Kidney (tissue), 22 donors: ENCODE measurements at places on chromosomes 4 and X.

- H3K27me3 ChIP-seq, result peaks cover 4% of the 10 kb centered on the region
- DNase-seq, result peak; percentile 26
- H3K4me1 ChIP-seq, result no peaks in the 10 kb centered on the region
- H3K27ac ChIP-seq, result no peak overlapping the region
- no peaks in the 10 kb centered on the region for H3K36me3 ChIP-seq
Observed at GRCh38 chrX:1466971-1467561, 14.4 kb upstream of the ASMTL start.

DNA sequence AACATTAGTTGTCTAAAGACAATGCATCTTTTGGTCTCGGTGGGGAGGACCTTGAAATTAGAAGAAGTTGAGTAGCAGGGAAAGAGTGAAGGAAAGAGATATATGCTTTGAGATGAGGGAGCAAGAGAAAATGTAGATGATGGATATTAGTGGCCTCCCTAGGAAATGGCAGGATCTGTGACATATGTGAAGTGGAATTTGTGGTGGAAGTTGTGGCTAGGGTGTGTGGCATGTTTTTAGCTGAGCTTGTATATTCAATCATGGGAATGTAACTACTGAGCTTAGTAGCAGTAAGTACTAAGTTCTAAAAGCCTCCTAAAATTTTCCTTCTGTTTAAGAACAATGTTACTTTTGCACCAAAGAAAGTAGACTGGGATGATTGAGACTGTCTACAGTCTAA lies 382.8 kb upstream of the CTSO start:
- H3K4me3 ChIP-seq, result no peak overlapping the region
- no peaks in the 10 kb centered on the region for H3K4me1 ChIP-seq
- H3K36me3 ChIP-seq, result no peaks in the 10 kb centered on the region
- no peak for DNase-seq
- H3K27me3 ChIP-seq, result no peaks in the 10 kb centered on the region
- H3K27ac ChIP-seq, result no peak overlapping the region

- no peak overlapping the region for H3K4me3 ChIP-seq
- H3K4me1 ChIP-seq, result no peaks in the 10 kb centered on the region
- no peaks in the 10 kb centered on the region for H3K36me3 ChIP-seq
- no peak for DNase-seq
Observed at GRCh38 chr4:143575331-143575730, 61.8 kb downstream of the SMARCA5 start.

GRCh38 chrX:129908636-129909035 lies 2.7 kb downstream of the UTP14A start:
- H3K27ac ChIP-seq, result no peak overlapping the region
- H3K4me3 ChIP-seq, result no peak overlapping the region
- peaks cover 2% of the 10 kb centered on the region for H3K36me3 ChIP-seq
- H3K27me3 ChIP-seq, result no peaks in the 10 kb centered on the region

DNA sequence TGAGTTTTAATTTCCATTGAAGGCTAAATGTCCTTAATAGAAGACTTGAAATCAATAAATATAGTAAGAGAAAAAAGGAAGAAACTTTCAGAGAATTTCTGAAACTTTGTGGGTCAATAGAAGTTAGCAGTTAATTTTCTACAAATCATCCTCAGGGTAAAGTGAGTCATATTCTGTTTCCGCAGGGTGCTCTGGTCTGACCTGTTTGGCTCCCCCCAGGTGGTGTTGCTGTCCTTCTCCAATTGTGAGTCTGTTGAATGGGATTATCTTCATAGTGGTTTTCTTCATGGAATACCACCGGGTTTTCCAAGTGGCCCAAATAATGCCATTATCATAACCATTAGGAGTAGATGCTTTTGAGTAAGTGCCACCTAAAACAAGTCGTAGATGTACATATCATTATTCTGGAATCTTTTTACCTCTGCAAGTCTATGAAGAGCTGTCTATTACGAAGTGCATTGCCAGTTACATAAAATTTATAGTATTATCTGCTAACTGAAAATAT lies 7.7 kb downstream of the FGG start:
- H3K36me3 ChIP-seq, result no peaks in the 10 kb centered on the region
- no peaks in the 10 kb centered on the region for H3K27me3 ChIP-seq
- no peak for DNase-seq
- H3K4me1 ChIP-seq, result no peaks in the 10 kb centered on the region

DNA sequence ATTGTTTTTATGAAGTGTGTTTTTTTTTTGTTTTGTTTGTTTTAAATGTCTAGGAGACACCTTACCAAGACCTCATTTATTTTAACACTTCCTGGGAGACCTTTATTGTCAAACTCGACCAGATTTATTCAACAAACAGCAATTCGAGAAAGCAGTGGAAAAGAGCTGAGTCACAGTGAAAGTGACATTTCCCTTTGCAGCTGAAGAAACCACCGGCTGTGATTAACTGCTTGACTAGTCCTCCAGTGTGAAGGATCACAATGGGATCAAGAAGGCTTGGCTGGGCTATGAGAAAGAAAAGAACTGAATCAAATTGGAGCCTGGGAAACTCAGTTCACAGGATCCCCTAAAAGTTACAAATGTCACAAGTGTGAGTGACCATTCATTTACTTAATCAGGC lies 11.9 kb upstream of the ADH7 start:
- H3K36me3 ChIP-seq, result no peaks in the 10 kb centered on the region
- no peaks in the 10 kb centered on the region for H3K4me1 ChIP-seq
- H3K27ac ChIP-seq, result no peak overlapping the region
- no peaks in the 10 kb centered on the region for H3K27me3 ChIP-seq
- H3K4me3 ChIP-seq, result no peak overlapping the region

DNA sequence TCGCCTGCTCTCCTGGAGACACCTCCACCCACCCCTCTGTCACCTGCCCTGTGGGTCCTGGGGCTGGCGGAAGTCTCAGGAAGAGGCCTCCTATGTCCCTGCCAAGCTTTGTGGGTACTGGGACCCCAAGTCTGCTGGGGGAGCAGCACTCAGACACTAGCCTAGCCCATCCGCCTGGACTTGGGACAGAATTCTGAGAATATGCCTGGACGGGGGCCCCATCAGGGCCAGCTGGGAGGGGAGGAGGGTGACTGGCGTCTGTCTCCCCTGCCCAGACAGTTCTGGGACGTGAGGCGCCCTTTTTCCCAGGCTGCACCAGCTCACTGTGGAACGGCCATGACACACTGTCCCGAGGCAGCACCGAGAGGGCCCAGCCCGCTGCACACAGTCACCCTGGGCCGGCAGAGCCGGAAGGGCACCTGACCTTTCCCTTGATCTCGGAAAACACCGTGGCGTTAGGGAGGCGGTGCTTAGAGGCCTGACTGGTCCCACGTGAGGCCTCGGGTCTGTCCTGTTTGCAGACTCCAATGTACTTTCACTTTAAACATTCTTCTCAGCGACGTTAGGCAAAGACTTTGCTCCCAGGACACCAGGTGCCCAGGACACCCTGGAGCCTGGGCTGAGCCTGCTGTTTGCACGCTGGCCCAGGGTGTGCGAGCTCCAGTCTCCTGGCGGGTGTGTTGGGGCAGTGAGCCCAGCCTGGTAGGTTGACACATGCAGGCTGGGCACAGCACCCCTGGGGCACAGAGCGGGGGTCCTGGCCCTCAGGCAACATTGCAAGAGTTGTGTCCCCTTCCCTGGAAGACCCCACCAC lies 700 bp downstream of the SLC26A1 start:
- no peaks in the 10 kb centered on the region for H3K27me3 ChIP-seq
- H3K36me3 ChIP-seq, result peaks cover 4% of the 10 kb centered on the region
- H3K4me3 ChIP-seq, result peak overlapping the region; percentile 60
- H3K4me1 ChIP-seq, result peaks cover 6% of the 10 kb centered on the region

DNA sequence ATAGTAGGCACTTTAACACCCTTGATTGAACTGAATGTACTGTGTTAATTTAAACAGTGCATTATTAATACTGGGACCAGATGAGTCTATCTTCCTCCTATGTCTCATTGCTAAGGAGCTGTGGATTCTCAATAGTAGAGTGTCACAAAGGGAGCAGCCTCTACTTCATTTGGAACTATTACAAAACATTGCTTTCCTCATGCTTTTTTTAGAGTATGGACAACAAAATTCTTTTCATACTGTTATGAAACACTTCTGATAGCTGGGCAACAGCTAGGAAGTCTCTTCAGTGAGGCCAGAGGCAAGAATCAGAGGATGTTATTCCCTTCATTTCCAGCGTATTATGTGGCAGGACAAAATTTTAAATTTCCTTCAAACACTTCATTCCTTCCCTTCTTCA lies 160.8 kb downstream of the FBXO8 start:
- H3K36me3 ChIP-seq, result no peaks in the 10 kb centered on the region
- no peak overlapping the region for H3K27ac ChIP-seq
- no peak overlapping the region for H3K4me3 ChIP-seq

DNA sequence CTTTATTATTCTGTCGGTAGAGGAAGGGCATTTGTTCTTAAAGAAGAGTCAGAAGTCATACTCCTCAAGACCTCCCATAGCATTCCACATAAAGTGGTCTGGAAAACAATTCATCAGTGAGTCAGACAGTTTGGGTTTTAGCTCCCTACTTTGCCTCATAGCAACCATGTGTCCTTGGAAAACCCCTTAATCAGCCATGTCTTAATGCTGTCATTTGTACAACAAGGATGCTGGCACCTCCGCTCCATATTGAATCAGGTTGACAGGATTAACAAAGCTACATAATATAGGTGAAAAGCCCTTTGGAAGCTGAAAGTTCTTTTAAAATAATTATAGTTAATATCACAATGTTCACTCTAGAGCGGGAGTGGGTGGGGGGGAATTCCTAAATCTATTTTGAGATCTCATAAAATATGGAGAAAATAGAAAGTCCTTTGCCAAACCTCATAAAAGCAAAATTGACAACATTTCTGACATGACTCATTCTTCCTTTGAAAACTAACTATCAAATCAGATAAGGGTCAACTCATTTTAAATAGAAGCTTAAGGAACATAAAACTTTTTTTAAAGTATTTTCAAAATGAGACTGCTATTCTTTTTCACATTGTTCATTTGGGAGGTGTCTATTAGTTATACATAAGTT lies 37.3 kb upstream of the GUCY1A1 start:
- no peak overlapping the region for H3K4me3 ChIP-seq
- no peaks in the 10 kb centered on the region for H3K36me3 ChIP-seq
- DNase-seq, result peak; percentile 15
- no peaks in the 10 kb centered on the region for H3K27me3 ChIP-seq
- no peaks in the 10 kb centered on the region for H3K4me1 ChIP-seq

- no peak overlapping the region for H3K4me3 ChIP-seq
- H3K36me3 ChIP-seq, result no peaks in the 10 kb centered on the region
- no peaks in the 10 kb centered on the region for H3K4me1 ChIP-seq
- no peaks in the 10 kb centered on the region for H3K27me3 ChIP-seq
- H3K27ac ChIP-seq, result no peak overlapping the region
Observed at GRCh38 chrX:118528071-118528737, 32.6 kb downstream of the DOCK11 start.

DNA sequence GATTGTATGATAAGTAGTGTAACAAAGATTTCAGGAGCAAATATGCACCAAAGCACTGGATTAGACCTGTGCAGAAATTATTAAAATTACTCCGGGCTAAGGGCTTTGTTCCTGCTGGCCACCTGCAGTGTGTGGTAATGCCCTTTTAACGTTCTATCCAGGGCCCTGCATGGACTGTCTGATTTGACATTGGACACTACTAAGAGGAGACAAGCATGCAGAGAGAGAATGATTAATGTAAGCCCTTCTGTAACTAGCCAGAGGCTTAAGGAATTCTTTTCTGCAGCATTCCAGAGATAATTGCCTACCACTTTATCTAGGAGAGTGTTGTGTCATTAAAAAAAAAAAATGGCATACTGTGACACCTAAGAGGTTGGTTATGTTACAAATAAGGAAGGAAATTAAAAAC lies 117.0 kb downstream of the PCDH7 start:
- H3K4me1 ChIP-seq, result no peaks in the 10 kb centered on the region
- H3K27ac ChIP-seq, result no peak overlapping the region
- peak; percentile 44 for DNase-seq
- H3K27me3 ChIP-seq, result no peaks in the 10 kb centered on the region
- H3K36me3 ChIP-seq, result no peaks in the 10 kb centered on the region

DNA sequence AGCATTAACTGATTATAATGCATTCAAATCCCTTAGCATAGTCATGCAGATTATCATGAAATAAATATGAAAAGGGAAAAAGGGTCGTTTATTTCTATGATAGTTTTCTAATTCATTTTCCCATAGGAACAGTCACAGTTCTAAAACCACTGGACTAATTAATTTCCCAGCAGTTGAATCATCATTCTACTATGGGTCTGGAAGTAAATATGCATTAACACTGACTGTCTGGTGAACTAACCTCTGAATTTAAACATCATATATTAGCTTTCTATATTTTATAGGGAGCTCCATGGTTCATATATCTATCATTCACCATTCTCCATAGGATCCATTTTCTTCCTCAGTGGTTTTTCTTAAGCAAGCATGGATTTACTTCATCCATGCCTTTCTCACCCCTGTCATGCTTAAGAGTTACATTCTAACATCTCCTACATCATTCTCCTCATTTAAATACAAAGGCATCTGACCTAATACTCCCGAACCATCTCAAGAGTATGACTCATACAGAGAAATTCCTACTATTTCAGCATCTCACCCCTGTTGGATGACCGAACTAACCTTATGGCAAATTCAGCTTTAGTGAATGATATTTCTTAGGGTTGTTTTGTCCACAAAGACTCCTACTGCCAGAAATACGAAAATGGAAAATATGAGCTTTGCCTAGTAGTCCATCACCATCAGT lies 198.7 kb upstream of the ADAMTS3 start:
- no peak overlapping the region for H3K27ac ChIP-seq
- H3K36me3 ChIP-seq, result no peaks in the 10 kb centered on the region
- H3K27me3 ChIP-seq, result no peaks in the 10 kb centered on the region
- H3K4me1 ChIP-seq, result no peaks in the 10 kb centered on the region
- H3K4me3 ChIP-seq, result no peak overlapping the region

DNA sequence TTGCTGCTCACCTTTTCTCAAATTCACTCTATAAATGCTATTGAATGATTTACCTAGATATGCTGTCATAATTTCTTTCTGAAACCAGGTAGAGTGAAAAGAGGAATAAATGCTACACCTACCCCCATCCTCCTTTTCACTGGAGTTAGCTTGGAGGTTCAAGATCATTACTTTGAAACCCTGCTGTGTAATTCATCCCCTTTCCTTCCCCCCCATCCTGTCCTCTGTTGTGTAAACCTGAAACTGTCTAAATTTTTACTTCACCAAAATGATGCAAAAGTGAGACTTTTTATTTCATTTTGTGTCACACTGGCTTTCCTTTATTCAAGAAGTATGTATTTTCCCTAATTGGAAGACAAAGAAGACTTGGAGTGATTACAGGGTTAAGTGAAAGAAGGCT lies 5.4 kb downstream of the ZCCHC18 start:
- DNase-seq, result no peak
- H3K4me1 ChIP-seq, result no peaks in the 10 kb centered on the region
- peaks cover 2% of the 10 kb centered on the region for H3K27me3 ChIP-seq
- H3K36me3 ChIP-seq, result no peaks in the 10 kb centered on the region

GRCh38 chr4:111836601-111837000 lies 308.7 kb upstream of the FAM241A start:
- H3K4me1 ChIP-seq, result no peaks in the 10 kb centered on the region
- H3K36me3 ChIP-seq, result no peaks in the 10 kb centered on the region
- H3K27me3 ChIP-seq, result no peaks in the 10 kb centered on the region
- DNase-seq, result no peak
- H3K4me3 ChIP-seq, result no peak overlapping the region

GRCh38 chr4:156374069-156374468 lies 420.4 kb upstream of the CTSO start:
- H3K36me3 ChIP-seq, result no peaks in the 10 kb centered on the region
- no peak overlapping the region for H3K4me3 ChIP-seq
- no peaks in the 10 kb centered on the region for H3K4me1 ChIP-seq
- no peaks in the 10 kb centered on the region for H3K27me3 ChIP-seq
- DNase-seq, result peak; percentile 21

- no peak for DNase-seq
- no peak overlapping the region for H3K4me3 ChIP-seq
- H3K4me1 ChIP-seq, result no peaks in the 10 kb centered on the region
- no peaks in the 10 kb centered on the region for H3K36me3 ChIP-seq
Observed at GRCh38 chrX:14598330-14598729, 69.0 kb downstream of the GLRA2 start.
